ENCODE measurements at places on chromosomes 3 and 15.

DNA sequence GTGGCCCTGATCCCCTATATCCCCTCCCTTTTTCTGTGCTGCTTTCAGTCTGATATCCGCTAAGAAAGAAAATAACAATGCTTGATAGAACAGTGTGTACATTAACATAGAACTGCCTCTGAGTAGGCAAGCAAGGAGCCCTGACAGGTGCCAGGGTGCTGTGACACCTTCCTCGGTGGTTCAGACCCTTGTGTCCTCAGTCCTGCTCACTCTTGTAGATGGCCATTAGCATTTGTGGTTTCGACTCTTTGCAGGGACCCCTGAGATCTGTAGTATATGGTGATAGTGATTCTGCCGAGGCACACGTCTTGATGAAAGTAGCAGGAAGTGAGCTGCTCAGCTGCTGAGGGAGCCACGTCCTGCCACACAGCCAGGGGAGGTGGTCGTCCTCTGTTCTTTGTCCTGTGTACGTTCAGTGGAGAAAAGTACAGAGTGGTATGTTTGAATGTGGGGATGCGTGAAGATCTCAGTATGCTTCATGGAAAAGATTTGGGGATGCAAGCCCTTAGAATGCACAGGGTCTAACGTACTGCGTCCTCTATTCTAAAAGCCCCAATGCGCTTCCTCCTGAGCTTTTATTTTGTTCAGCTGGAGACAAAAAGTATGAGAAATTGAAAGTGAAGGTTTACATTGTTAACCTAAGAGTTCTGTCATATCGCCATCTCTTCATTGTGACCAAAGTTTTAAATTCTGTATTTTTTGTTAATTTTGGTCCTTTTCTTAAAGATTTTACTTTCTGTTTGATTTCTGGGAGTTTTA is 35.4 kb downstream of the PXYLP1 start:
- no peak for DNase-seq

- DNase-seq: no peak
Observed at GRCh38 chr3:120503727-120504616, 53.2 kb upstream of the FSTL1 start.

DNA sequence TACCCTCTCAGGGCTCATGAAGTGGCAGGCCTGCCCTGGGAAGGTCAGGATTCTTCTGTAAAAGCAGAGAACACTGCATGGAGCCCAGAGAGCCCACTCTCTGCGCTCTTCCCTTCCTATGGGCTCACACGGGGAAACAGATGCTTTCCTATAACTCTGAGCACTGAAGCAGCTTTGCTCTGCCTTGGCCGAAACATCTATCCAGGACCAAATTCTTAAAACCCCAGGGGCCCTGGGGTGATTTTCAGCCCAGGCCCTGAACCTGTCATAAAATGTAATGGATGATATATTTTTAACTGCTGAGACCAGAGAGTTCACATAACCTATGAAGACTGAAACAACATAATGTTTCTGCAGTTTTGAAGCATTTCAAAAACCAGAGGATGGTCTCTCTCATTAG is 249.9 kb upstream of the CTDSPL start:
- no peak for DNase-seq

GRCh38 chr3:174431717-174432116 is 427.4 kb upstream of the NAALADL2 start:
- no peak for DNase-seq

- no peak for DNase-seq
Observed at GRCh38 chr15:60679256-60679655, 200.3 kb upstream of the ICE2 start.

DNA sequence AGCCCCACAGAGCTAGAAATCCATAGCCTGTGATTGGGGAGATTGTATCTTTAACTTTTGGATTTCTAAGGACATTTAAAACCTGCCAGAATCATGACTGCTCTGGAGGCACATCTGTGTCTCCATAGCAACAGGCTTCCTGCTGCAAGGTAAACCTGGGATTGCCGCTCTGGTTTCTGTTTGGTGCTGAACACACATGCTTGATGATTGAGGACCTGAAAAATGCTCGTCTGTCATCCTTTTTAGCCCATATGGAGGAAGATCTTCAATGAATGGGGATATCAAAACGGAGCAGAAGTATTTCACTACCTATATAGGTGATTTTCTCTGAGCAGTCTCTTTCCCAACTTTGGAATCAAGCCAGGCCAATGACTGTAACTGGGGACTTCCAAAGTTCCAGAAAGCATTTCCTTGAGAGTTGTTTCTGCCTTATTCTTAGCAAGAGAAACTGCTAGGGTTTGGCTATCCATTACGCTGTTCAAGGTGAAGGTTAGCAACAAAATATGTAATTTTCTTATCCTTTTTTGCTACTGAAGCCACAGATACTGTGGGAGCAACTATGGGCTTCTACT is 96.5 kb upstream of the TNIK start:
- DNase-seq: peak; percentile 12

GRCh38 chr3:23262766-23263165 is 59.6 kb downstream of the UBE2E2 start:
- DNase-seq: no peak

DNA sequence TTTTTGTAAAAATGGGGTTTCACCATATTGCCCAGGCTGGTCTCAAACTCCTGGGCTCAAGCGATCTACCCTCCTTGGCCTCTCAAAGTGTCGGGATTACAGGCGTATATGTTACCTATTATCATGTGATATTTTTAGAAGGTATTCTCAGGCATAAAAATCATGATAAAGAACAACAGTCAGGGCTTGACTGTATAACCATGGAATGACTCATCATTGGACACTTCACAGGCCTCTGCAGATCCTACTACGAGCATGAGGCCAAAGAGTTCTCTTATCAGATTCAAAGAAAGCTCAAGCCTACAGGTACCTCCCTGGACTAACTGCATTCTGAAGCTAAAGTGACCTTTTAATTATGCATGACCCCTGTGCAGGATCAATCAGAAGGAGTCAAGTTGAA is 91.7 kb upstream of the PRICKLE2 start:
- DNase-seq: no peak

DNA sequence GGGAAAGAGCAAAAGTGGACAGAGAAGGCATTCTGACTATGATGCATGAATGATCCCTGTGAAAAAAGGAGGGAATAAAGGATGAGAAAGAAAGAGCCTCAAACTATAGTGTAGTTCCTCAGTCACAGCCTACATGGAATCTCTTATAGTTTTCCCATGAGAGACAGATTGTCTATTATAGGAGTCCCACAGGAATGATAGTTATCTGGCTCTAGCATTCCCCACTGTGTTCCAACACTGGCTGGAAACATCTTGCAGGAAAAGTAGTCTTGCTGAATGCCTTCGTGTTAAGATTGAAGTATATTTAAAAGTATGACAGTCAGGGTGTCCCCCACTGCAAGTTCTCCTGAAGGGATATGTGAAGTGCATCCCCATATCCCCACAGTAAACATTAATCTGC is 641.5 kb upstream of the NECTIN3 start:
- no peak for DNase-seq

DNA sequence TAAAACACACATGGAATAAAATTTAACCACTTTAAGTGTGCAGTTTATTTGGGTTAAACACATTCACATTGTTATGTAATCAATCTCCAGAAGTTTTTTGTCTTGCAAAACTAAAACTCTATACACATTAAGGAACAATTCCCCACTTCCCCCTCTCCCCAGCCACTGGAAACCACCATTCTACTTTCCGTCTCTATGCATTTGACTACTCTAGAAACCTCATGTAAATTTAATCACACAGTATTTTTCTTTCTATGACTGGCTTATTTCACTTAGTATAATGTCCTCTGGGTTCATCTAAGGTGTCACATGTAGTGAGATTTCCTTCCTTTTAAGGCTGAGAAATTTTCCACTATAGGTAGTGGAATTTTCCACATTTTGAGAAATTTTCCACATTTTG is 568.7 kb upstream of the UBE2E2 start:
- DNase-seq: no peak

All from NCI-H1436 (cell line).